ENCODE measurements at places on chromosomes 2 and 18. TPM values are rescaled to one million over a fixed set of nuclear protein-coding genes. Genes with fewer than 3 reads are reported as not detected.

- no peak overlapping the region for H3K4me3 ChIP-seq
- no peaks in the 10 kb centered on the region for H3K36me3 ChIP-seq
- peaks cover 13% of the 10 kb centered on the region for H3K4me1 ChIP-seq
- peaks cover 2% of the 10 kb centered on the region for H3K27me3 ChIP-seq
- DNase-seq = no peak
- H3K27ac ChIP-seq = no peak overlapping the region
Measured at GRCh38 chr2:12031866-12032265, 285.4 kb downstream of the LPIN1 start.

DNA sequence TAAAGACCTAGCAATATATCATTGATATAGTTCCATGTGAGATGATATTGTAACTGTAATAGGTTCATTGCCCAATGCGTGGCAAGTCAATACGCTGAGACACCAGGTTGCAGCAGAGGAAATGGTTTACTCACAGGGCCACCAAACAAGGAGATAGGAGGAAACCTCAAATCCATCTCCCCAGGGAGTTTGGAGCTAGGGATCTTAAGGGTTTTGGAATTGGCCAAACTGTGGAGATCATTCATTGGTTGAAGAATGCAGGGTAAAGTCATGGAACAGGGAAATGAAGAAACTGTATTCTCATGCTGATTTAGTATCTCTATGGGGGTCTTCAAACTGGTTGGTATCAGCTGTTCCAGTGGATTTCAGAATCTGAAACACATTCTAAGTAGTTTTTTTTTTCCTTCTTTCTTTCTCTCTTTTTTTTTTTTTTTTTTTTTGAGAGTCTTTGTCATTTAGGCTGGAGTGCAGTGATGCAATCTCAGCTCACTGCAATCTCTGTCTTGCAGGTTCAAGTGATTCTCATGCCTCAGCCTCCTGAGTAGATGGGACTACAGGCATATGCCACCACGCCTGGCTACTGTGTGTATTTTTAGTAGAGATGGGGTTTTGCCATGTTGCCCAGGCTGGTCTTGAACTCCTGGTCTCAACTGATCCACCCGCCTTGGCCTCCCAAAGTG lies 30.7 kb upstream of the PPM1B start:
- no peak overlapping the region for H3K4me3 ChIP-seq
- no peaks in the 10 kb centered on the region for H3K36me3 ChIP-seq
- H3K4me1 ChIP-seq = no peaks in the 10 kb centered on the region
- no peak overlapping the region for H3K27ac ChIP-seq
- H3K27me3 ChIP-seq = no peaks in the 10 kb centered on the region

DNA sequence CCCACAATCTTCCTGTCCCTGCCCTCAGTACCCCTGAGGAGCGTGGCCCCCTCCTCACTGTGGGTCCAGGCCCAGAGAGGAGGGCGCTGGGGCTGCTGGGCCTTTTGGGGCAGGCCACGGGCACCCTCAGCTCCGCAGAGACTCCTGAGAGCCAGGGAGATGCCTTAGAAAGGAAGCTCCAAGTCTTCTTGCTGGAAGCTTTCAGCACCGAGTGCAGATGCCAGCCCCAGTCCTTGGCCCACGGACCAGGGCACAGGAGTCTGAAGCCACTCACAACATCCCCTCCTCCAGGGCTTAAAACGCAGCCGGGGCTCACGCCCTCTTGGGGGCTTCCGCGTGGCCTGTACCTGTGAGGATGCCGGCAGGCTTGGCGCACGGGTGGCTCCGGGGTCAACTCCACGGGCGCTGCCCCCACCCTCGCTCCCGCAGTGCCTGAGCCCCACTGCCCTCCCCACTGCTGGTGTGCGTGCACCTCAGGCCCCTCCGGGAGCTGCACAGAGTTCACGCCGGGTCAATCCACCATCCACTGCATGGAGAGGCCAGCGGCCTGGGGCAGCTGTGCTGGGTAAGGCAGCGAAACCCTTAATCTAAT lies 72.1 kb upstream of the CTDP1 start:
- H3K36me3 ChIP-seq = no peaks in the 10 kb centered on the region
- DNase-seq = no peak
- H3K27me3 ChIP-seq = no peaks in the 10 kb centered on the region
- no peaks in the 10 kb centered on the region for H3K4me1 ChIP-seq
- no peak overlapping the region for H3K27ac ChIP-seq
- no peak overlapping the region for H3K4me3 ChIP-seq

- no peak overlapping the region for H3K4me3 ChIP-seq
- H3K27ac ChIP-seq = no peak overlapping the region
- H3K36me3 ChIP-seq = no peaks in the 10 kb centered on the region
Measured at GRCh38 chr2:10324095-10324832, 21.6 kb downstream of the HPCAL1 start.

DNA sequence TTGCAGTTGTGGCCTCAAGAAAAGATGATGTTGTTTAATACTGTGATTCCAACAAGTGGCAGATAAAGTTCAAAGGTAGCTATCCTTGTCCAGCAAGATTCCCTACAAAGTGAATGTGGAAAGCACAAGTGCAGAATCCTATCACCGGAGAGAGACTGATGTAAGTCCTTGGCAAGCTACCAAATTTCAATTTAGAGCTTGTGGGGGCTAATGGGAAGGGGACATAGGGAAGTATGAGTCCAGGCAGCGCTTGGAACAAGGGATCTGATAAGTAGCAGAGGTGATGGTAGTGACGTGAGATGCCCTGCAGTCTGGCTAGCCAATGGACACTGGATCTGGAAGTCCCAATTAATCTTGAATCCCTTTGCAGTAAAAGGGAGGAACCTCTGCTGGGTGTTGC lies 165.2 kb upstream of the DTNA start:
- H3K4me3 ChIP-seq = no peak overlapping the region
- no peaks in the 10 kb centered on the region for H3K36me3 ChIP-seq
- no peaks in the 10 kb centered on the region for H3K27me3 ChIP-seq
- no peak for DNase-seq
- H3K4me1 ChIP-seq = no peaks in the 10 kb centered on the region

GRCh38 chr2:13193075-13193474 lies 476.3 kb downstream of the TRIB2 start:
- no peak for DNase-seq
- H3K27ac ChIP-seq = no peak overlapping the region
- no peaks in the 10 kb centered on the region for H3K4me1 ChIP-seq
- no peaks in the 10 kb centered on the region for H3K36me3 ChIP-seq

DNA sequence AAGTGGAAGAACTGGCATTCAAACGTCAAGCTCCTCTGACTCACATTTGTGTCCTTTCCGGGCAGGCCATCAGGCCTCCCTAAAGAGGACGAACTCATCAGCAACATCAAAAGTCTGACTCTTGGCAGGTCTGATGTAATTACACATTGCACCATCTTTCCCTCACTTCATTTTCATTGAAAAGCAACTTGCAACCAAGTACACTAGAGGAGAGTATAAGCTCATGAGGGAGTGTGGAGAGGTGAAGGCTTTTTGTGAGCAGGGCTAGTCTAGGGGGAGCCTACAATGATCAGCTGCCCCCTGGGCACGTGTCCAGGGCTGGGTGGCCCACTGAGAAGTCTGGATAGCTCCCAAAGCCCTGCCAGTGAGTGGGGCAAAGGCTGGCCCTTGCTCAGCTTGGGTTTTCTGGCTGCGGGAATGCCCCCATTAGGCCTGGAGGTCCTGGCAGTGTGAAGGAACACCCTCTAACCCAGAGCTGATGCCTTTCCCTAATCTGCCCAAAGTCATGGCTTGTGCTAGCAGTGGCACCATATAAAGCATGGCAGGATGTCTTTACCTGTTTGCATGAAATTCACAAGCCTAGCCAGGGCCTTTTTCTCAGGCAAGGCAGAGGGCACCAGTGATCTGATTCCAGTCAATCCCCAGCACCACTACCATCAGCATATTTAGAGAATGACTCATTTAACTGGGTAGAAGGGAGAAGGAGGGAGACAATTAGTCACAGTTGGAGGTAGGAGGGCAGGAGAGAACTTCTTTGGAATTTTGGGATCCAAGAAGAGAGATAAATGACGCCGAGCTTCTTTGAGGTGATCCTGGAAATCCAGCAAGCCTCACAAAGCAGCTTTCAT lies 8.5 kb upstream of the DAW1 start:
- H3K36me3 ChIP-seq = no peaks in the 10 kb centered on the region
- H3K4me1 ChIP-seq = no peaks in the 10 kb centered on the region
- no peak for DNase-seq
- H3K4me3 ChIP-seq = no peak overlapping the region
- H3K27me3 ChIP-seq = no peaks in the 10 kb centered on the region

GRCh38 chr2:217387776-217388387 lies 528.0 kb upstream of the TNP1 start:
- no peak overlapping the region for H3K27ac ChIP-seq
- no peak overlapping the region for H3K4me3 ChIP-seq
- no peaks in the 10 kb centered on the region for H3K4me1 ChIP-seq
- H3K27me3 ChIP-seq = no peaks in the 10 kb centered on the region
- no peak for DNase-seq

DNA sequence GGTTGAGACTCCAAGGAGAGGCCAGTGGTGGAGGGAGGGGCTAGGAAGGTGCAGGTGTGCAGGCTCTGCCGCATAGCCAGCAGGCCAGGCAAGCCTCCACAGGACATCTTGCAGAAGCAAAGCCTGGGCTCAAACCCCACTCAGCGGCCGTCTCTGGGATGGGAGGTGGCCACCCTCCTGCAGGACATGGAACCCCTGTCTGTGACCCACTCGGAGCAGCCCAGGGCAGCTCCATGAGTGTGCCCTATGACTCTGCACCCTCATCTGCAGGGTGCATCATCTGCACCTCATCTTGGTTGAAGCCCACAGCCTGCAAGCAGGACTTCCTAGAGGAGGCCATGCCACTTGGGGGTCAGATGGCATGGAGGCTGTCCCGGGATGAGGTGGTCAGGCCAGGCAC lies 46.3 kb downstream of the GPC1 start:
- no peak overlapping the region for H3K27ac ChIP-seq
- no peak for DNase-seq
- no peaks in the 10 kb centered on the region for H3K27me3 ChIP-seq
- no peaks in the 10 kb centered on the region for H3K36me3 ChIP-seq

GRCh38 chr18:12820506-12820905 lies 63.5 kb downstream of the PTPN2 start:
- H3K4me1 ChIP-seq = no peaks in the 10 kb centered on the region
- DNase-seq = no peak
- no peak overlapping the region for H3K4me3 ChIP-seq
- no peaks in the 10 kb centered on the region for H3K27me3 ChIP-seq

GRCh38 chr2:215811003-215811402 lies 202.3 kb downstream of the MREG start:
- H3K4me3 ChIP-seq = no peak overlapping the region
- no peak for DNase-seq
- H3K27ac ChIP-seq = no peak overlapping the region

DNA sequence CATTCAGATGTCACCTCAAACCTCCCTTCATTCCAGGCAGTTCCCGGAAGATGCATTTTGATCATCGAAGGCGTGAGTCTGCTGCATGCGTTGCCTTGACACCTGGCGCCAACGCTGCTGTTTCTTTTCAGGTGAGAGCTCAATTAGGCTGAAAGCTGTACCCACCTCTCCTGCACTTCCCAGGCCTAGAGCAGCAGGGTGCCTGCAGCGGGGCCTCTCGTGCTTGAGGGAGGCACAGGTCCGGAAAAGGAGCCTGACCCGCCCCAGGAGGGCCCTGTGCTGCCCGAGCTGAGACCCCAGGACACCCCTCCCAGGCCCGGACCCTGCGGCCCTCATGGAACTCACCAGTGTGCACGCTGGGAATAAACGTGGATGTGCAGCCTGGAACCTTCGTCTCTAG lies 31.4 kb upstream of the KCNG2 start:
- no peaks in the 10 kb centered on the region for H3K36me3 ChIP-seq
- no peaks in the 10 kb centered on the region for H3K4me1 ChIP-seq
- H3K27me3 ChIP-seq = peaks cover 2% of the 10 kb centered on the region
- DNase-seq = no peak
- H3K4me3 ChIP-seq = no peak overlapping the region
- no peak overlapping the region for H3K27ac ChIP-seq

GRCh38 chr2:187876554-187876953 lies 322.3 kb upstream of the TFPI start:
- no peak overlapping the region for H3K4me3 ChIP-seq
- H3K27ac ChIP-seq = no peak overlapping the region
- DNase-seq = no peak
- H3K27me3 ChIP-seq = no peaks in the 10 kb centered on the region
- H3K36me3 ChIP-seq = no peaks in the 10 kb centered on the region

PFN4 gene
- not detected for total RNA-seq

SEMA4F gene
- 11.1 TPM for total RNA-seq

CFAP53 gene
- 0.35 TPM for total RNA-seq

EPAS1 gene
- 4.4 TPM for total RNA-seq

SAG gene
- 1.7 TPM for total RNA-seq

Data from CD4-positive, CD25-positive, alpha-beta regulatory T cell (primary cell).